ENCODE measurements at places on chromosomes 16 and 17.

GRCh38 chr16:10740000-10740844 is 3.4 kb upstream of the NUBP1 start:
- DNase-seq = no peak

DNA sequence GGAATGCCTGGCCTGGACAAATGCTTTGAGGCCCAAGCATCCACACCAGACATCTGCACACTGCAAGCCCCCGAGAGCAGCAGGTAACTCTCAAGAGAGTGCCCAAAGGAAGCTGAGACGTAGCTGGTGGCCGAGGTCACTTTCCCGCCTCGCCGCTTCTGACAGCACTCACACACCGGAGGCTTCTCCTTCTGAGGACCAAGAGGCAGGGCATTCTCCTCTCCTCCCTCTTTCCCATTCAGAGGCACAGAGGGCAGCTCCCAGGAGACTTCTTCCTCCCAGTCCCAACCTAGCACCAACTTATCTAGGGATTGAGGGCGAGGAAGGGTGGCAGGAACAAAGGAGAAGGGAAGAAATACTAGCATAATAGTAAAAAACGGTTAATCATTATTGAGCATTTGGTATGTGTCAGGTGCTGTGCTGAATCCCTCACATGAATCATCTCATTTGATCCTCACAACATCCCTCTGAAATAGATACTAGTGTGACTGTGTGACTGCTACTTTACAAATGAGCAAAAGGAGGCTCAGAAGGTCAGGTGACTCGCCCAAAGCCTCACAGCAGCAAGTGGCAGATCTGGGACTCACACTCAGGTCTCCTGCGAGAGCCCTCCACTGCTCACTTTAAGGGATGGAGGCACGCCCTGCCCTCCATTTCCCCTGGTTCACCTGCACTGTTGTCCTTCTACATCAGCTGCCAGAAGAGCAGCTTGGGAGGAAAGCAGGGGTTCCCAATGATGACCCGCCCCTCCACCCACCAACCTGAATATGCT is 41.8 kb downstream of the MYO18A start:
- no peak for DNase-seq

GRCh38 chr17:72369366-72369765 is 248.5 kb downstream of the SOX9 start:
- no peak for DNase-seq

- no peak for DNase-seq
These were observed 5.2 kb downstream of the C17orf50 start for GRCh38 chr17:35765756-35766488.

- no peak for DNase-seq
These were observed 6.2 kb upstream of the GSE1 start for GRCh38 chr16:85606904-85607303.

DNA sequence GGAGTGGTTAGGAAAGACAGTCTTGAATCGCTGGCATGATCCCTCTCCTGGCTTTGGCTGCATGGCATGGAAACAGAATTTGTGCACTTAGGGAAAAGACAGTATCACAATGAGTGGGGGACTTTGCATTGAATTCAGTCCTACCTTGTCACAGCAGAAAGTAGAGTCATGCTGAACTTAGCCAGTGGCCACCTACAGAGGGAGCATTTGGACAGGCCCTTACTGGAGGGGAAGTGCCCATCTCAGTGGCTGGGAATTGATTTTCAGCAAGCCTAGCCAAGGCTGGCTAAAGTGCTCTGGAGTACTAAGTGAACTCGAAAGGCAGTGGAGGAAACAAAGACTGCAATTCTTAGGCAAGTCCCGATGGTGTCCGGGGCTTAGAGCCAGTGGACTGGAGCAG is 364.3 kb upstream of the TOM1L1 start:
- DNase-seq = no peak

- no peak for DNase-seq
These were observed 7.6 kb upstream of the MARVELD3 start for GRCh38 chr16:71618429-71618828.

DNA sequence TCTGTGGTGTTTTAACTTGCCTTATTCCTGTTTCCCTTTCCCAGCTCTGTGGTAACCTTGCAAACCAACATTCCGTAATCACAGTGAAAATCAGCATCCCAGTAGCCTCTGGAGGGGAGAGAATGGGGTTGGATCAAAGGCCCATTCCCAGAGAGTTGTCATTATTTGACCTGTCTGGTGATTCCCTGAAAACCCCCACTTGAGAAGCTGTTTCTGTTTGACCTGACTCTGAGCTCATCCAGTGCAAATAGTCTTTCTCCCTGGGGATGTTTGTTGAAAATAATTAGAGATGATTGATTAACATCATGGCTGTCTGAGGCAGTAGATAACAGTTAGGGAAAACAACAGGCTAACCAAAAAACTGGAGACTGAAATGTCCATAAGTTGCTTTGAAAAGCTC is 3.0 kb downstream of the CACNG1 start:
- DNase-seq = no peak

- DNase-seq = no peak
These were observed 54.7 kb upstream of the CDH11 start for GRCh38 chr16:65176603-65177002.

GRCh38 chr17:64653325-64653984 is 8.7 kb downstream of the SMURF2 start:
- no peak for DNase-seq

DNA sequence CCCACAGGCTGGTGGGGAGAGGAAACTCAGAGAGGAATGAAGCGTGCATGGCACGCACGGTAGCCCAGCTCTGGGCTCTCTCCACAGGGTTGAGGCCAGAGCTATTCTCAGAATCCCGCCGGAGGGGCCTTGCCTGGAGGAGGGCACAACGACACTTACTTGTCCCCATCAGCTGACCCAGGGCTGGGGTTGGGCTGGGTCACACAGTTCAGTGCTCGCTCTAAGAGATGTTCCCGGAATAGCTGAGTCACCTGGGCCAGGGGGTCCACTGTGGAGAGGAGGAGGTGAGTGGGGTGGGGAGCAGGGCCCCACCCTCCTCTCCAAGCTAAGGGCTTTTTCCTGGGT is 21.8 kb downstream of the SREBF1 start:
- DNase-seq = no peak

DNA sequence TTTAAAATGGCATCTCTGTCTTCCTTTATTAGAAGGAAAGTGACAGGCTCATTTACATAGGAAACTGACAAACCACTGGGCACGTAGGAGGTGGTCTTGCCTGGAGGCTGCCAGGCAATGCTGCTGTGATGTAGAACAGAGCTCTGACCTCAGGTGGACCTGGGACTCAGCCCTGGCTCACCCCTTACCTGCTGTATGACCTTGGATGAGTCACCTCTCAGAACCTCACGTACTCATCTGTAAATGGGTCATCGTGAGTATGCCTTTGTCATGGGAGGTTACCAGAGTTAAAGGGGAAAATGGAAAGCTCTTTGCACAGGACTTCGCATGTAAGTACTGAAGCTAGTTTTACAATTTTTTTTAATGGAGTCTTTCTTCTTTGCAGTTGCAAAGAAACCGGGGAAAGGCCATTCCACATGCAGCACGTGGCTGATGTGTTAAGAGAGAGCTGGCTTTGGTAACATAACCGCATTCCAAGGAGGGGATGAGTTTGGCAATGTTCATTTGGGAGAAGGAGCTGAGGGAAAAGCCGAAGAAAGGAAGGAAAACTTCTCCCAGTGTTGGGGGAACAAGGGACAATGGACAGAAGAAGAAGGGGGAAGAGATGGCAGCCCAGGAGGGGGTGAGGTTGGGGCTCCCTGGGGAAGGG is 37.4 kb upstream of the LONP2 start:
- no peak for DNase-seq

- DNase-seq = no peak
These were observed 9.9 kb downstream of the HAP1 start for GRCh38 chr17:41724476-41725050.

DNA sequence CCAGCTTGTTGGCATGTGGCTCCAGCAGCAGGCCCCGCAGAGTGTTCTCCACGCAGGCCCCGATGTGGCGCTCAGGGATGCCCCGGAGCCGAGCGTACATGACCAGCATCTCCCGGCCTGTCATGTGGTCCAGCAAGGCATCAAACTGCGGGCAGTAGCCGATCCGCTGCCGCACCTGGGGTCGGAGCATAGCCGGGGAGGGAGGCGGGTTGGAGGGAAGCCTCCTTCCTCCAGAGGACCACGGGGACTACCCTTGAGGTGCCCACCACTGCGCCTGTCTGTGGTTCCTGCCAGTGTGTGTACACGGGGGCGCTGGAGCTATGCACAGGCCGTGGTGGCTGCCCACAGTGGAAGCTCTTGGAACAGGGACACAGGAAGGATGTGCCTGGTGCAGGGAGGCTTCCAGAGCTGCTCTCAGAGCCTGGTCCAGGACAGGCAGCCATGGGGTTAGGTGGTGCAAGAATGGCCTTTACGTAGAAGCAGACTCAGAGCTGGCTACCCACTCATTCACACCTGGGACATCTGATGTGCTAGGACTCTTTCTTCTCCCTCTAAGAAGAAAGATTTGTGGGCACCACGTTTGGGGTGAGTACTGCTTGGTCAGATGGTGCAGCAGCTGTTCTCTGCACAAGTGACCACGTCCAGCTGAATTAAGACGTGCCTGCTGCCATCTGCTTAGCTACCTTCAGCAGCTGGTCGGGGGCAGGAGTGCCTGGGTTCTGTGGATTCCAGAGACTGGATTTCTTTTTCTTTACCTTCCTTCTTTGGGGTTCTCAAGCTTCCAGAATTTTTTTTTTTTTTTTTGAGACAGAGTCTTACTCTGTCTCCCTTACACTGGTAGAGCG is 11.3 kb upstream of the RNPS1 start:
- DNase-seq = no peak

DNA sequence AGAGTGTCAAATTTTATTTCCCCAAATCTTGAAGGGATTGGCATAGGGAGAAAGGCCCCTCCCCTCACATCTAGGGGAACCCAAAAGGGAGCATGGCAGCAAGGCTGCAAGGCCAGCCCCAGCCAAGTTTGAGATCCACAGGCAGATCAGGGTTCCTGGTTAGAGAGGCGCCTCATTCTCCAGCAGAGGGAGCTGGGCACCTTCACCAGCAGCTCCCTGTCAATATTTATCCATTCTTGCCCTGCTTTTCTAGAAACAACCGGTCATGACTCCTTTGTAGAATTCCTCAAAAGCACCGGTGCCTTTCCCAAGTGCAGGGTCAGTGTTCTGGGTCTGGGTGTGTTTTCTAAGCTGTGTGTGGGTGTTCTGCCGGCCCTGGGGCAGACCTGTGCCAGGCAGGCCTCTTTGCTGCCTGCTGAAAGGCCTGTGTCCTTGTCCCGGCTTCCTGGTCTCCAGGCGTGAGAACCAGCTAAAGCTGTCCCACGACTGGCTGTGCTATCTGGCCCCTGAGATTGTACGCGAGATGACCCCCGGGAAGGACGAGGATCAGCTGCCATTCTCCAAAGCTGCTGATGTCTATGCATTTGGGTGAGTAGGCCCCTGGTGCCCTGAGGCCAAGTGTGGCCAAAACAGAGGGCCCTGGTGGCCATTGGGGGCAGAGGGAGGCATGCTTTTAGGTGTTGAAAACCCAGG is 21.2 kb upstream of the LGALS9 start:
- DNase-seq = peak; percentile 38

DNA sequence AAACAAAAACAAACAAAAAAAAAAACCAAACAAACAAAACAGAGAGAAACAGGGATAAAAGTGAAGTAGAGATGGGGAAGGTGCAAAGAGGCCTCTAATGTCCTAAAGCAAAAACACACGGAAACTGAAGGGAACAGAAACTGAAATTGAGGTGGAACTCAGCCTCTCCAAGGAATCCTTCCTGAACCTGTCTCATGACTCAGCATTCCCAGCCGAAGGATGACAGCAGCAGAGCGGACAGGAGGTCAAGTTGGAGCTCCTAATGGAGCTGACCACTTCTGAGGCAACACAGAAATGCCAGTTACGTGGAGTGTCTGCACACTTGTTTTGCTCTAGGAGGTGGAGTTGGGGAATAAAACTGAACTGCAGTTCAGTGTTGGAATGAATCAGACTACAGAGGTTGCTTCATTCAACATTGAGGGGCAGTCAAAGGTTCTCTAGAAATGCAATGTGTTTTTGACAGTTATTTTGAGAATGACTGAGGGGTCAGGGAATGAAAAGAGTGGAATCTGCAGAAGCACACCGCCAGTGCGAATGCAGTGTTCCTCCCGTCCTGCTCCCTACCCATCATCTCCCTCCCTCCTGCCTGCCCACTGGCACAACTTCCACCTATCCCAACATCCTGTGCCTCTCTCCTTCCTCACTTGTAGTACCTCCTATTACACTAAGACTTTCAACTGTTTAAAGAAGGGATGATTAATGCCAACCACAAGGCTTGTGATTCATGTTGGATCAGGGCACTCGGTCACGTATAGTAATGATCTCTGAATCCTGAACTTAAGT is 6.3 kb downstream of the UBE2O start:
- no peak for DNase-seq

GRCh38 chr17:2689411-2690164 is 22.0 kb downstream of the CLUH start:
- peak; percentile 28 for DNase-seq

GRCh38 chr16:86509759-86510464 is 415 bp upstream of the FOXF1 start:
- DNase-seq = no peak

- no peak for DNase-seq
These were observed 56.1 kb upstream of the ENDOV start for GRCh38 chr17:80358861-80359260.

DNA sequence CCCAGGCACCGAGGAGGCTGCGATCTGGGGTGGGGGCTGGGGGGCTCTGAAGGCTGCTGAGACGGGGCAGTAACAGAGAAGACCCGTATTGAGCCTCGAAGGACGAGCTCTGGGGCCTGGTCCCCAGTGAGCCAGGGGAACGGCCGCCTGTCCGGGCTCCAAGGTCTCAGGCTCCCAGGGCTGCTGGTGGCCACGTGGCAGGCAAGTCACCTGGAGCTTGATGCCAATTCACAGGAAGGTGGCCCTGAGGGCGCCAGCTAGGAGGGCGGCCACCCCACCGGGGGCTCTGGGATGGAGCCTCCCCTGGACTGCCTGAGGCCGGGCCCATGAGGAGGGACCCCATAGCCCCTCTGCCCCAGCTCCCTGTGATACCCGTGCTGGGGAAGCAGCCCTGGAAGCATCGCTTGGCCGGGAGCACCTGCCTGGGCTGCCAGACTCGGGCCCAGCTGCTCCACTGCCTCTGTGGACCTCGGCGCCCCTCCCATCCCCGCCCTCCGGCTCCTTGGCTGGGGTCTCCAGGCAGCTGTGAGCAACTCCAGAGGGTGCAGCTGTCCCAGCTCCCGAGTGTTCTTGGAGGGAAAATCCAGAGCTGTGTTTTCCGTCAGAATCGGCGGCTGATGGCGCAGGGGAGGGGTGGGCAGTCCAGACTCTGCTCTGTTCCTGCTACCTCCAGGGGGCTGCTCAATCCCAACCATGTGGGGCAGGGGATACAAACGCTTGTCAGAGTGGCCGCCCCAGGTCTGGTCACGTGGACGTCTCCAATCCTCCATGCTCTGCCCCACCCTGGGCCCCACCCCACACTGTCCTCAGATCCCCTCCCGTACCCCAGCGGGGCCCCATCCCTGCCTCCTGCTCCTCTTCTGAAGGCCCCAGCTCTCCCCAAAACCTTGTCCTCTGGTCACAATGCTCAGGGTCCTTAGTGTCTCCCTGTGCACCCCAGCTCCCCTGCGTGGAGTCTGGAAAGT is 67.2 kb upstream of the GNG13 start:
- no peak for DNase-seq

GRCh38 chr16:50261707-50262235 is 4.6 kb upstream of the ADCY7 start:
- no peak for DNase-seq

All from T-cell (primary cell).